Epithelial cell of proximal tubule (primary cell): ENCODE measurements at places on chromosomes 1 and 21.

DNA sequence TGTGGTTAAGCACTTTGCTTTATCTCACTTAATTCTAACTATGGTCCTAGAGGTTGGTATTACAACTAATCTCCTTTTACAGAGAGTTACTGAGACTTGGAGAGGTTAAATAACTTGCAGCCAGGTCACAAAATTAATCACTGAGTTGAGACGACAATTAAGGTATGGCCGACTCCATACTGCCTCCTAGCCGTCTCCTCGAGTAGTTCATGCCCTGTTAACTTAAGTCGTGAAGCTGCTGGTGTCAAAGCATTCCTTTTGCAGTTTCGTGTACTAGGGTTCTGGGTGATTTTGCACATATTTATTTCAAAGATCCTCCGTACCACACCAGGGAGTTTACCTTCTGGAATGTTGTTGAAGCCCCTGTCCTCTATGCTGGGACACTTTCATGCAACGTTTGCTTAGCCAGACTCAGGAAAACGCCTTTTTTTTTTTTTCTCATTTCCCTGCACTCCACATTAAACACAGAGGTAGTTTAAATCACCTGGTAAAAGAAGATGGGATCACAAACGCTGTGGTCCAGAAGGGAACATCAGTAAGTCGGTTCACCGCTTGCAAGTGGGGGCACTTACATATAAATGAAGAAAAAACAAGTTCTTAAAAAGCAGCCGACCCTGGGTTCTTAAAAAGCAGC is 570 bp upstream of the NEK7 start:
- DNase-seq, result peak; percentile 63

DNA sequence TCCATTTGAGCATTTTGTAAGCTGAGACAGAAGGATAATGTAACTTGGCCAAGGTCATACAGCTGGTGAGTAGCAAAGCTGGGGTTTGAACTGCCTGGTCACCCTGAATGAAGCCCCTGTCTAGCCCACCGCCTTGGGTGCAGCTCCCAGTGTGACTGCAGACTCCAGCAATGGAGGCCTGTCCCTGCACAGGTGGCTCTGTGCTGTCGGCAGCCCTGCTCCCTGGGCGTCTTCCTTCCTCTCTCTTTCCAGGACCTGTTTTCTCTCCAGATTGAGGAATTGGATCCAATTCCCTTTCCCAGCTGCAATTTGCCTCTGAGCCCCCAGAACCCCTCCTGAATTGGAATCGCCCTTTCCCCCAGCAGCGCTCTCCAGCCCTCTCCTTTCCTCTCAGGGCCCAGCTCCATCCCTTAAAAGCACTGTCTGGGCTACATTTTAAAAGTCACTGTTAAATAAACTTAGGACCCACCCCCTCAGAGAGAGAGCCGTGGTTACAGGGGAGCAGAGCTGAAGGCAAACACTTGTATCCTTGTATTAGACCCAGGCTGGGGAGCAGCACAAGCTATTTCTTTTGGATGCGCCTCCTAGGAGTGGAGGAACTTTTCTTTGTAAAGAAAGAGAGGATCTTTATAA is 161.4 kb upstream of the LMO4 start:
- DNase-seq, result no peak

DNA sequence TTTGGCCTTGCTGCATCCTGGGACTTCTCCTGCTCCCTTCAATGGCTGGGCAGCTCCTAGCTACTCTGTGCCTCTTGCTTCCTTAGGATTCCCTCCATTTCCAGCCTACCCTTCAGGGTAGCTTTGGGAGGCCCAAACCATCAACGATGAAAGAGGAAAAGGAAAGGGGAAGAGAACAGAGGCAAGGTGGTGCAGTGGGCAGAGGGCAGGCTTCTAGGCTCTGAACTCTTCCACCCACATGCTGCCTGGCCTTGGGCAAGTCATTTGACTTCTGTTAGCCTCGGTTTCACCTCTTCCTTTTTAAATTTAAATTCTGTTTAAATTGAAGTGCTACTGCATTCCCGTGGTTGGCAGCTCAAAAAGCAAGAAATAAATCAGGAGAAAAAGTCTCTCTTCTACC is 5.7 kb upstream of the PPM1J start:
- DNase-seq, result no peak

GRCh38 chr1:159965263-159965662 is 11.2 kb upstream of the SLAMF9 start:
- DNase-seq, result no peak

DNA sequence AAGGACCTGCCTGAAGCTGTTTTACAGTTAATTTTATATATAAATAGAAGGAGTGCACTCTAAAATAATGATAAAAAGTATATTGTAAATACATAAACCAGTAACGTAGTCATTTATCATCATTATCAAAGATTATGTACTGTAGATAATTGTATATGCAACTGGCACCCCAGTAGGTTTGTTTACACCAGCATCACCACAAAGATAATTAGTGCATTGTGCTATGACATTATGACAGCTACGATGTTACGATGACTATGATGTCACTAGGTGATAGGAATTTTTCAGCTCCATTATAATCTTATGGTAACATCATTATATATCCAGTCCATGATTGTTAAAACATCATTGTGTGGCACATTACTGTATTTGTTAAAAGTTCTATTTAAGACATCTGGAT is 185.2 kb downstream of the LBR start:
- DNase-seq, result no peak

GRCh38 chr1:175129644-175129996 is 62.0 kb downstream of the TNN start:
- DNase-seq, result no peak

DNA sequence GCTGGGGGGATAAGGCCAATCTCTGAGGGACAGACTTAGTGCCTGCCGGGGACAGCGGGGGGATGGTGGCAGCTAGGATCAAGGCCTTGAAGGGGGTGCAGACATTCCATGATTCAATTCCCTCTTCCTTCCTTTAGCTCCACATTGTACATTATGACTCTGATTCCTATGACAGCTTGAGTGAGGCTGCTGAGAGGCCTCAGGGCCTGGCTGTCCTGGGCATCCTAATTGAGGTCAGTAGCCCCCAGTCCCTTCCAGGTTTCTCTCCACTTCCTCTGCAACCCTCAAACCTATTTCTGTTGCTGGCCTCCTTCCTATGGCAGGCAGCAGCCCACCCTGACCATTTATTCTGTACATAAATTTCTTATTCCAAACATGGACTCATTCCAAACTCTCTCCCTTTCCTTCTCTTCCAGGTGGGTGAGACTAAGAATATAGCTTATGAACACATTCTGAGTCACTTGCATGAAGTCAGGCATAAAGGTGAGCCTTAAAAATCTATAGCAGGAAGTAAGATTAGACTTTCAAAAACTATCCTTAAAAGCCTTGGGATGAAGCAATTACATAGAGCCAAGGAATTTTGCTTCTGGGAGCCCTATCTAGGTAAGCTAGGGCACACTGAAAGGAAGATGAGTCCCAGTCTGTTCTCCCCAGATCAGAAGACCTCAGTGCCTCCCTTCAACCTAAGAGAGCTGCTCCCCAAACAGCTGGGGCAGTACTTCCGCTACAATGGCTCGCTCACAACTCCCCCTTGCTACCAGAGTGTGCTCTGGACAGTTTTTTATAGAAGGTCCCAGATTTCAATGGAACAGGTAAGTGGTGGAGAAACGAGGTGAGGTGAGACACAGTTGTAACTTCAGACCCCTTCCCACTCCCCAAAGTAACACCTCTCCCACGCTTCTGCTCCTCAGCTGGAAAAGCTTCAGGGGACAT is 5.1 kb downstream of the CA14 start:
- no peak for DNase-seq

DNA sequence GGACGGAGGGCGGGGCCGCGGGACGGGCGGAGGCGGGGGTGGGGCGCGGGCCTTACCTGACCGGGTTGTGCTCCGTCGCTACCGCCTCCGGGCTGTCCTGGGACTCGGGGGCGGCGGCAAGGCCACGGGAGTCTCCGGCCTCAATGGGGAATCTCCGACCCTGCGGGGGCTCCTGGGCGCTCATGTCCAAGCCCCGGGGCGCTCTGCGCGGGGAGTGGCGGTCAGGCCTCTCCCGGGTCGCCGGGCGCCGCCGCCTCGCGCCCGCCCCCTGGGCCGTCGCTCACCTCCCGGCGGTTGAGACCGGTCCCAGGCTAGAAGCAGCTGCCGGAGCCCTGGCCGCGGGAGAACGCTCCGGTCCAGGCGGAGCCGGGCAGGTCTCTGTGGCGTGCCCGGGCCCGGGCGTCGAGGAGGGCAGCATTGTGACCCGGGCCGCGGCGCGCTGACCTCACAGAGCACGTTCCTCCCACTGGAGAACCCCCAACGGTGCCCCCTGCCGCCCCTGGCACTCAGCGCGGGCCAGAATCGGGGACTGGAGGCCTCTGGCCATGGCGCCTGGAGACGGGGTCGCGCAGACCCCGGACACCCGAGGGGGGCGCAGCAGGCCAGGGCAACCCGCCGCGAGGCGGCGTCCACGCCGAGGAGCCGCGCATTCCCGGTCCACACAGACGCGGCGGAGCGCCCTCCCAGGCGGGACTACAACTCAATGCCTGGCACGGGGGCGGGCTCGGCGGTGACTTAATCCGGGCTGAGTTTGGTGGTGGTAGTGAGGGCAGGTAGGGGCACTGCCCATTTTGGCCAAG is 411 bp downstream of the FAM229A start:
- DNase-seq, result no peak

DNA sequence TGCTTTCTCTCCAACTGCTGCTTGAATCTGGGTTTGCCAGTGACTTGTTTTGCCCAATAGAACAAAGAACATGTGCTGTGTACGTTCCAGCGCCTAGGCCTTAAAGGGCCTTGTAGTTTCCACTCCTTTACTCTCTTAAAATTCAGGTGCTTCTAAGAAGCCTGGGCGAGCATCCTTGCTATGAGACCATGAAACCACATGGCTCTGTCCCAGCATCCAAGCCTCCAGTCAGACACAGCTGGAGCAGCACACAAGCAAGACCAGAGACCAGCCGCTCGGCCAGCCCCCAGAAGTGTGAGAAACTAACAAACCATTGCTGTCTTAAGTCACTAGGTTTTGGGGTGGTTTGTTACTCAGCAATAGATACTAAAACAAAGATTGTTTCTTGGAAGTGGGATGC is 15.1 kb downstream of the PLEKHO1 start:
- DNase-seq, result no peak

DNA sequence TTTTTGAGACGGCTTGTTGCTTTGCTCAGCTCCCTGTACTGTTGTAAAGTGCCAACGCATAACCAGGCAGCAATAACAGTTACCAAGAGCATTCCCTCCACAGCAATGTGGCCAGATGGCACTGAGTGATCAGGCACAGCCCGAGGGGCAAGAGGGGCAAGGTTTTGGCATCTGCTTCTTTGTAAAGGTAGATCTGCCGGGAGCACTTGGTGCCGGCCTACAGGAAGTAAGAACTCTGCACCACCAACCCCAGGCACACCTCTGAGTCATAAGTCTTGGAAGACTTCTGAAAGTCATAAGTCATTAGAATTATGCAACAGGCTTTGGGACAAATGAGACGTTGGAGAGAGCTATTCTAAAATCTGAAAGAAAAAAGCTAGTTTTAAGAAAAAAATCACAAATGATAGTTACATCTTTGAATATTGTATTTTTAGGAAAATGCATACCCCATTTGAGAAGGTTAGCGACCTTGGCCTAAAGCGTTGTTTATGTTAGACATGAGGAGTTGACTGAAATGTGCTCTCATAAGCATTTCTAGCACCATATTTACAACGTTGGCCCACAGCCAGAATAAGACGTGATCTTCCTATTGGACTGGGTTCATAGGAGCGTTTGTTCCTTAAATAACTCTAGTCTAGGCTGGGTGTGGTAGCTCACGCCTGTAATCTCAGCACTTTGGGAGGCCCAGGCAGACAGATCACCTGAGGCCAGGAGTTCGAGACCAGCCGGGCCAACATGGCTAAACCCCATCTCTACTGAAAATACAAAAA is 37.7 kb upstream of the MAP10 start:
- DNase-seq, result peak; percentile 71

DNA sequence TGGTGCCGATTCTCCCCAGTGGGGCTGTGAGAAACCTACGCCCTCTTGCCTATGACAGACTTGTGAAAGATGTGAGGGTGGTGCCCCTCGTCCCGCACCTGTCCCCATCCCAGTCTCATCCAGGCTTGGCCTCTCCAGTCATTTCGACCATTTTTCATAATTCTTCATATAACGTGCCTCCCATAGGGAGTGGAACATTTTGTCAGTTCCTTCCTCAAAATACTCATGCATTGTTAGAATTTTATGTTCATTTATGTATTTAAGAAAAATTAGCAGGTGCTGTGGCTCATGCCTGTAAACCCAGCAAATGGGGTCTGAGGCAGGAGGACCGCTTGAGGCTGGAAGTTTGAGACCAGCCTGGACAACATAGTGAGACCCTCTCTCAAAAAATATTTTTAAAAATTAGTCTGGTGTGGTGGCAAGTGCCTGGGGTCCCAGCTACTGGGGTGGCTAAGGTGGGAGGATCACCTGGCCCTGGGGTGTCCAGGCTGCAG is 19.7 kb upstream of the SMPDL3B start:
- no peak for DNase-seq

- DNase-seq, result peak; percentile 2
These were observed 28.3 kb downstream of the NUP133 start for GRCh38 chr1:229479660-229480399.

DNA sequence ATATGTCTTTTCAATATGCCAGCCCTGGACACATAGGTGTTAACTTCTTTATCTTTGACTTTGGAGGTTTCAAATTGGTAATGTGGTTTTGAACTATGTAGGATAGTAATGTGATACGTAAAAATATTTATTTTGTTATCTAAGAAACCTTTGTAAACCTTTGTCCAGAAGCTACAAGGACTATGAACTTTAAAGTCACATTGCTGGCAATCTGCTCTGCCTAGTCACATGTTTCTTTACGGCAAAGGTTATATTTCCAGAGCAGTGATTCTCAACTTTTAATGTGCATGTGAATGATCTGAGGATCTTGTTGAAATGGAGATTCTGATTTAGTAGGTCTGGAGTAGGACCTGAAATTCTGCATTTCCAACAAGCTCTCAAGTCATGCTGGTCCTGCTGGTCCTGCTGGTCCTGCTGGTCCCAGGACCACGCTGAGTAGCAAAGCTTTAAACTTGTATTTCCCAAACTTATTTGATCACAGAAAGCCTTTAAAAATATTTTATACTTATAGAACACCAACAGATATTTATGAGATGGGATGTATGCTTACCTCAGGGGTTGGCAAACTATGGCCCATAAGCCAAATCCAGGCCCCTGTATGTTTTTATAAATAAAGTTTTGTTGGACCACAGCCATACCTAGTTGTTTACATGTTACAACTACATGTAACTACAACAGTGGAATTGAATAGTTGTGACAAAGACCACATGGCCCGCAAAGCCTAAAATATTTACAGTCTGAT is 57.9 kb upstream of the QSOX1 start:
- no peak for DNase-seq

DNA sequence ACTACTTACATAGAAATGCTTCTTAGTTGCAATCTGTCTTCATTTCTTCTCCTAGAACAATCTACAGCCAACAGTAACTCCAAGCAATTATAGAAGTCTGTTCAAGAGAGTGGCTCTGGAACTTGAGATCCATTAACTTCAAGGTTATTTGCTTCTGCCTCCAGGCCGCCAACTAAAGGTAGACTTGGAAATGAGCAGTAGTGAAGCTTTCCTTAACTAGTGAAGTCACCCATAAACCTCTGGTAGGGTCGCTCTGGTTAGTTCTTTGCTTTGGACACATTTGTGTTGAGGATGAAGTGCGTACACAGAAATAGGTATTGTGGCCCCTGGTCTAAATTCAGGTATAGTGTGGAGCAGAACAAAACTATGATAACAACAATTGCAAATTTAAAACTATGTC is 809.9 kb upstream of the RGS18 start:
- DNase-seq, result no peak
